ENCODE measurements at places on chromosomes 5 and 9.

DNA sequence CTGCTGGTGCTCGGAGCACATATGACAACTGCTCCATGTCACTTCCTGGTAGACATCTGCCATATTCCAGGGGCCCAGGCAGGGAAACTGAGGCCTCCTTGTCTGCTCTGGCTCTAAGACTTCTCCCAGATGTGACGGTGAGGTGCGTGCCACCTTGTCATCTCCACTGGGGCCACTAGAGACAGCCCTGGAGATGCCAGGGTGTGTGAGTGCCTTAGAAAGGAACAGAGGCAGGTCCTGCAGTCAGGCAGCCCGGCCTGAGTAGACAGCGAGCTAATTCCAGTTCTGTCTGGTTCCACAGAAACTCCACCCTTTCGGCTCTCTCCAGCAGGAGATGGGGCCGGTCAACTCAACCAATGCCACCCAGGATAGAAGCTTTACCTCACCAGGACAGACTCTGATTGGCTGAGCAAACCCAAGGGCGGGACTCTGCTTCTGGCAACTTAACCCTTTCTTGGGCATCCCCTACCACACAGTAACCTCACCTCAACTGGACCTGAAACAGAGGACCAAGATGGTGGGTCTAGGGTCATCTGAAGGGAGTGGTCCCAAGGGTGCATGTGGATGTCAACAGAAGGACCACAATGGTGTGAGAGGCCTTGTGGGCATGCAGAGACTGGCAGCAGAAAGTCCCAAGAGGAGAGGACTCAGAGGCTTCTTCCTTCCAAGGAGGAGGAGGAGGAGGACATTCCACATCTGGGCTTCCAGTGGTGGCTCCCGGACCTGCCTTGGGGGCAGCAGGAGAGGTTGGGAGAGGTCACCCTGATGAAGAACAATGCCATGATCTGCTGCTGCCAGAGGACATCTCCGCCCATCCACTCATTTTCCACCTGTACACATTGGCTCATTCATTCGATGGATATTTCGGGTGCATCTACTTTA lies 77.7 kb downstream of the RGS3 start:
- H3K27ac ChIP-seq = no peak overlapping the region
- H3K4me1 ChIP-seq = peaks cover 16% of the 10 kb centered on the region
- DNase-seq = peak; percentile 64
- H3K36me3 ChIP-seq = peaks cover 40% of the 10 kb centered on the region

- no peaks in the 10 kb centered on the region for H3K4me1 ChIP-seq
- no peak overlapping the region for H3K27ac ChIP-seq
- H3K27me3 ChIP-seq = no peaks in the 10 kb centered on the region
These were observed 36.5 kb upstream of the CD180 start for GRCh38 chr5:67233075-67233474.

GRCh38 chr9:134043531-134043988 lies 18.3 kb downstream of the BRD3OS start:
- DNase-seq = no peak
- H3K27me3 ChIP-seq = no peaks in the 10 kb centered on the region
- H3K27ac ChIP-seq = no peak overlapping the region
- peaks cover 6% of the 10 kb centered on the region for H3K36me3 ChIP-seq

DNA sequence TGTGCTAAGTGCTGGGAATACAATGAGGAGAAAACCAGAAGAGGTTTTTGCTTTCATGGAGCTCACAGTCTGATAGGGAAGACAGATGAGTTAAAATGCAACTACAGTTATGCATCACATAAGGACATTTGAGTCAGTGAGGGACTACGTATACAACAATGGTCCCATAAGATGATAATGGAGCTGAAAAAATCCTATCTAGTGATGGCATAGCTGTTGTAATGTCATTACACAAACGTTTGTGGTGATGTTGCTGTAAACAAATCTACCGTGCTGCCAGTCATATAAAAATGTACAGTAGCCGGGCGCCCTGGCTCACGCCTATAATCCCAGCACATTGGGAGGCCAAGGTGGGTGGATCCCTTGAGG lies 110.1 kb upstream of the RAD23B start:
- H3K27me3 ChIP-seq = no peaks in the 10 kb centered on the region
- H3K4me3 ChIP-seq = no peak overlapping the region
- no peaks in the 10 kb centered on the region for H3K36me3 ChIP-seq
- DNase-seq = no peak

DNA sequence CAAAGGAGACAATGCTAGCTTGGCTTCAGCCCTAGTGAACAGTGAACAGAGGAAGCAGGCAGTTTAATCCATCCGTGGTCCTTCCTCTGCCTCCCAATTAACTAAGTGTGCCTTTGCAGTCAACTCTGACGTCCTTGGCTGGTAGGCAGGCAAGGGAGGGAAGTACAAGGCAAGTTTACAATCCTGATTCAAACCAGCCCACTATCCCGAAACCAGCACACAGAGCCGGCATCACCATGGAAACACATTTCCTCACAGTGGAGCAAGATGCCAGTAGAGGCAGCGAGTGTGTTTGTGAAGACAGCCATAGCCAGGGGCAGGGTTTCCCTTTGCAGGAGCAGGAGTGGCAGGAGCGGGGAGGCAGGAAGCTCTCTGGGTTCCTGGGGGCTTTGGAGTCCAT lies 73.9 kb downstream of the GOLPH3 start:
- H3K4me1 ChIP-seq = peaks cover 23% of the 10 kb centered on the region
- no peak overlapping the region for H3K4me3 ChIP-seq
- H3K36me3 ChIP-seq = peaks cover 35% of the 10 kb centered on the region
- no peaks in the 10 kb centered on the region for H3K27me3 ChIP-seq
- peak overlapping the region; percentile 70 for H3K27ac ChIP-seq
